Mesenteric fat pad (tissue), 1 donor: ENCODE measurements at places on chromosomes 3 and 15. TPM values are rescaled to one million over a fixed set of nuclear protein-coding genes. Genes with fewer than 3 reads are reported as not detected.

Gene FGD5
- total RNA-seq: 38.6 TPM

Gene TRIM42
- not detected for total RNA-seq

GRCh38 chr15:47607695-47608094 lies 109.6 kb upstream of the SEMA6D start:
- DNase-seq: no peak

Gene GOLGA6D
- total RNA-seq: not detected

- no peak for DNase-seq
Observed at GRCh38 chr3:87733671-87734367, 325.0 kb downstream of the CGGBP1 start.

DNA sequence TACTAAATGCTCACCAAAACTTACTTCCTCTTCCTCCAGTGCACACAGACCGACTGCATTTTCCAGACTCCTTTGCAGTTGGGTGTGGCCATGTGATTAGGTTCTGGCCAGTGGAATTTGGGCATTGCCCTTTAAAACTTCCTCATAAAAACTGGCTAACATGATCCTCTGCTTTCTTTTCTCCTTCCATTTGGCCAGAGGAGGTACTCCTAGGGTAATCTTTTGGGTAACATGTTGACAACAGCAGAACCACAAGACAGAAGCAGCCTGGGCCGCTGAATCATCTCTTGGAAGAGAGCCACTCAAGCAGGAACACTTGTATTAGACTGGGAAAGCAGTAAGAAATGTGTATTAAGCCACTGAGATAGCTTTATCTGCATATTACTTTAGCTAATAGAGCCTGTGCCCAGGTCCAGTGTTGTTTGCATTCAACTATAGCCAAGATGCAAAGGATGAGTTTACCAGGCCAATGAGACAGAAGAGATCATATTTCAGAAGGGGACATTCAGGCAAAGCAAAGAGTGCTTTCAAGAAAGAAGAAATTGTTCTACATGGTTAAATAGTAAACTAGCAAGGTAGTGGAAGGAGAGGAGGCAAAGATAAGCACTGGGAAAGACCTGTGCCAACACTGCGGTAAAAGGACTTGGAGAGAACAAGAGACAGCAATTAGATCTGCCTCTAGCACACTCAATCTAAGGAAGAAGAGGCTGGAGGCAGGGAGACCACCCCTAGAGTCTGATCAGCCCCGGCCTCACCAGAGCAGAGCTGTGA lies 79.8 kb downstream of the PLCH1 start:
- DNase-seq: no peak

Gene ROPN1B
- not detected for total RNA-seq

GRCh38 chr3:88410259-88410658 lies 260.5 kb downstream of the C3orf38 start:
- no peak for DNase-seq

Gene AGTR1
- total RNA-seq: 19.8 TPM

Gene REC114
- total RNA-seq: not detected

GRCh38 chr3:198106265-198106664 lies 146.2 kb downstream of the LMLN start:
- no peak for DNase-seq

DNA sequence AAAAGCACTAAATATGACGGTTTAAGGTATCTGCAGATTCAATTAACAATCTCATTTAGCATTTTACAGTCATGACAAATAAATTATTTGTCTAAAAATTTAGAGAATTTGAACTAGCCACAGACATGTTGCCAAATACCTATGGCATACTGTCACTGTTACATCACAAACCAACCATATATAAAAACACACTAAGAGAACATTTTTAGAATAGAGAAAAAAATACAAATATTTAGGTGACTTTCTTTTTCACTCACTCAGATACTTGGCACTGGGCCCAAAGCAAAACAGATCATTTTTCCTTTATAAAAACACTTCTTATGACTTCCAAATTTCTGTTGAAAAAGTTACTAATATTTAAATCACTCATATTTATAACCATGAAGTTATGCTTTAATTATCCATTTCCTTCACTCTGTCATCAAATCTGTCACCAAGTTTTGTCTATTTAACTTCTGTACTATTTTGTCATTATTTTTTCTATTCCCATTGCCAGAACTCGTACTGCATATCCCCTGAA lies 644.7 kb downstream of the OTOL1 start:
- no peak for DNase-seq

DNA sequence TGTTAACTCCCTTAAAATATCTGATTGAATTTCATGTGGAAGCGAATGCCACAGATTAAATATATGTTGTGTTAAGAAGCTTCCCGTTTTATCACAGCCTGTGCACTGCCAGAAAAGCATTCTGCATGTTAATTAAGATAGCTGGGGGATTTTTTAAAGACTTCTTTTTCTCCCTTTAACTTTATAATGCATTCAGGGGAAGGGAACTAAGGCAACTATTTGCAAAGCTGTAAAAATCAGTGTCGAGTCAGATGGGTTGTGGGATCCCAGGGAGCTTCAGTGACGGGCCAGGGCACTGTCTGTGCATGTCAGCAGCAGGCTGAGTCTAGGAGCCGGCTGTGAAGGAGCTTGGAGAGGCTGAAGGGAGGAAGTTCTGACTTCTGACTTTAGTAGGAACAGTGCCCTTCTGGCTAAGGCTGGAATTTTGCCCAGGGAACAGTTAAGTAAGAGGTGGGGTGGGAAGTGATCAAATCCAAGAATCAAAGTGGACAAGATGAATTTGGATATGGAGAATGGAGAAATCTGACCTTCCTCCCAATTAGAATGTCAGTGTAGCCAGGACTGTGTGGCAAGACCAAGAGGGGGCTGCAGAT lies 77.7 kb downstream of the ABHD5 start:
- DNase-seq: peak; percentile 57
